ENCODE measurements at places on chromosomes 11 and 22.
A peak's percentile ranks its signal among the peaks of the same experiment; 100 is the strongest.

GRCh38 chr22:40533712-40534378 lies 102.7 kb downstream of the MRTFA start:
- peak; percentile 69 for DNase-seq

GRCh38 chr11:117345039-117345438 lies 17.4 kb downstream of the CEP164 start:
- DNase-seq: no peak

- no peak for DNase-seq
Measured at GRCh38 chr22:35008213-35008612, 57.7 kb upstream of the ISX start.

DNA sequence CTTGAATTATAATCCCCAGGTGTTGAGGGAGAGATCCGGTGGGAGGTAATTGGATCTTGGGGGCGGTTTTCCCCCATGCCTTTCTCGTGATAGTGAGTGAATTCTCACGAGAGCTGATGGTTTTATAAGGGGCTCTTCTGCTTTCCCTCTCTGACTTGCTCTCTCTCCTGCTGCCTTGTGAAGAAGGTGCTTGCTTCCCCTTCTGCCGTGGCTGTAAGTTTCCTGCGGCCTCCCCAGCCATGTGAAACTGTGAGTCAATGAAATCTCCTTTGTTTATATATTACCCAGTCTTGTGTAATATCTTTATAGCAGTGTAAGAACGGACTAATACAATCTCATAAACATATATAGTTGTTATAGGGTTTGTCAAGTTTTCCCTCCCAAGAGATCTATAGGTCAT lies 32.8 kb downstream of the KCNE3 start:
- no peak for DNase-seq

- no peak for DNase-seq
Measured at GRCh38 chr11:3230636-3231549, 1.3 kb downstream of the MRGPRE start.

DNA sequence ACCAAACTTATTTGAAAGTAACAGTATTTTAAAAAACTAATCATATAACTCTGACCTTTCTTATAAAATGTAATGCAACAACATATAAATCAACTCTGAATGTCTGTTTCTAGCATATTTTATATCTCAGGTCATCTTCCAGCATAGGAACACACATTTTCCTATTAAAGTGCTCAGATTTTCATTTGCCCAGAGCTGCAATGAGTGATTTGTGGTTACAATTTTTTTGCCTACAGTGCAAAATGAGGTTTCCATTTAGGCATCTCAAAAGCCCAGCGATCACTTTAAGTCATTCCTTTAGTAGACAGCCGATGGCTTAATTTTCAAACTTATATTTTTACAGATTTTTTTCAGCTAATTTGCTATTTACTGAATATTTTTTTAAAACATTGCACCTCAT lies 1.0 kb downstream of the LYVE1 start:
- no peak for DNase-seq

GRCh38 chr11:29538339-29539036 lies 478.3 kb downstream of the KCNA4 start:
- DNase-seq: no peak

GRCh38 chr22:28710107-28710506 lies 30.5 kb upstream of the TTC28 start:
- no peak for DNase-seq

- DNase-seq: no peak
Measured at GRCh38 chr11:79028225-79028624, 412.6 kb downstream of the TENM4 start.

DNA sequence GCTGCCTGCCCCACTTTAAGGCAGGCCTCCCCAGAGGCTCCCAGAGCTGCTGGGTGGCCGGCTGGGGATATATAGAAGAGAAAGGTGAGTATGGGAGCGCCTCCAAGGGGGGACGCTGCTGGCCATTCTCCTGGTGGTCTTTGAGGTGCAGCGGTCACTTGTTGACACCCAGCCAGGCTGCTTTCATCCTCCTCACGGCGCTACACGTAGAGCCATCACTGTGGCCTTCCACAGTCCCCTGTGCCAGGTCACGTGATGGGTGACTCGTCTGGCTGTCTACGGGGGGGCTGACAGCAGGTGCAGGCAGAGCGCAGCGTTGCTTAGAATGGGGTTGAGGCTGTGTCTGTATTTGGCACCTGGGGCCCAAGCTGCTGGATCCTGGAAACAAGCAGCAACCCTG lies 1.9 kb downstream of the ACR start:
- no peak for DNase-seq

GRCh38 chr11:95088946-95089619 lies 563 bp upstream of the ENDOD1 start:
- no peak for DNase-seq

GRCh38 chr11:102513869-102514268 lies 16.7 kb downstream of the MMP7 start:
- DNase-seq: no peak

- DNase-seq: no peak
Measured at GRCh38 chr11:66708094-66708493, 20.9 kb downstream of the SPTBN2 start.

- no peak for DNase-seq
Measured at GRCh38 chr11:19275496-19275895, 34.8 kb upstream of the E2F8 start.

DNA sequence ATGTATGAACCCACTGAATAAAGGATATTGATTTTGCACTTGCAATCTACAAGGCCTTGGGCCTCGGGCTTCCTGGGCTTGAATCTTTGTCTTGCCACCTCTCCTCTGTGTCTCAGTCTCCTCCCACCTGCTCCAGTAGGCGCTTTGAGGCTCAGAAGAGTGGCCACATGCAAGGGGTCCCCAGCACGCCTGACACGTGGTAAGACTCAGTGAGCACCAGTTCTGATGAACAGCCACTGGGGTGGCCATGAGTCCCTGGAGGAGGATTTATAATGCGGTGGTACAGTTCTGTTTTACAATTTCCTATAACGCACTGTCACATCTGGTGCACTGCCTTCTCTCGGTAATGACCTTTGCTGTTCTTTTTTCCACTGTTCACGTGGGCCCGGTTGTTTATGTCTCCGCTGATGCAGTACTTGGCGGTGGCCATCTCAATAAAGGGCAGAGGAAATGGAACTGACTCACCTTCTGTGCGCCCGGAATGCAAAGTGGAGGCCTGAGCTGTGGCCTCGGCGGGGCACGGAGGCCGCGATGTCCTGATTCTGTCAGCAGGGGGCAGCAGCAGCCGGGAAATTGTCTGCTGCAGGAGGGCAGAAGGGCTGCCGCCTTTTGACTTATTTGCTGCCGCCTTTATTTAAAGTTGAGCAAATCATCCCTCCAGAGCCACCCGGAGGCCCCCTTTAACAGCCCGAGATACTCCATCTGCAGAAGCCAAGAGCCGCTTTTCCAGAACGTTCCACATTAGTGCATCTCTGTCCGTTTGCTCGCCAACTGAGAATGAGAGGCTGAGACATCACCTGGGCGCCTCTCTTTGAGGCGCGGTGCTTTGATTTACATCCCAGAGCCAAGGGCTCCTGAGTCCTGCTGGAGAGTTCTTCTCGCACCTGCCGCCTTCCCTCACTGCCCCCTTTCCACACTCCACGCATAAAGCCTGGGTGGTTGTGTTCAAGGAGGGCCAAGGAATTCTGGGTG lies 6.0 kb upstream of the IFT27 start:
- DNase-seq: peak; percentile 66

DNA sequence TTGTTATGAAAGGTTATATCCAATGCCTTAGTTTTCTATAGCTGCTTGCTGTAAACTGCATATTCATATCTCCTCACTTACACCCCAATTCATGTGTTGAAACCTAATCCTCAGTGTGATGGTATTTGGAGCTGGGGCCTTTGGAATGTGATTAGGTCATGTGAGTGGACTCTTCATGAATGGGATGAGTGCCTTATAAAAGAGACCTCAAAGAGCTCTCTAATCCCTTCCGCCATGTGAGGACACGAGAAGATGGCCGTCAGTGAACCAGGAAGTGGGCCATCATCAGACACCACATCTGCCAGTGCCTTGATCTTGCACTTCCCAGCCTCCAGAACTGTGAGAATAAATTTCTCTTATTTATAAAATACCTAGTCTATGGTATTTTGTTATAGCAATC lies 79.3 kb downstream of the CYP2R1 start:
- no peak for DNase-seq

GRCh38 chr11:67045314-67045713 lies 11.3 kb upstream of the RHOD start:
- DNase-seq: no peak

GRCh38 chr11:125724125-125724524 lies 22.0 kb upstream of the PATE1 start:
- DNase-seq: peak; percentile 13

DNA sequence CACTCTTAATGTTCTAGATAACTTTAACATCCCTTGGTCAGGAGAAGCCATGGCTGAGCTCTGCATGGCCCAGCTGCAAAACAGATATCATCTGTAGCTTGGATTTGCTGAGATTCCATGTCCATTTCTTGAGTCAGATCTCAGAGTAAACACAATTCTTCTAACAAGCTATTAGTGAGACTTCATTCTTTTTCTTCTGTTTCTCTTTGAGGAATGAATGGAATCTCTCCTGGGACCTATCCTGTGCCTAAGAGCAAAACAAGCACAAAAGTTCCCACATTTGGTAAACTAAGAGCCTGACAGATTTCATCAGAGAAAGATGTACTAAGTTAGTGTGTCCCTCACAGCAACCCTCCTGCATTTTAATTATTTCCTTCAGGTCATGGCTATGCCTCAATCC lies 142.8 kb downstream of the MAML2 start:
- DNase-seq: no peak

GRCh38 chr22:17501679-17502285 lies 61.5 kb upstream of the SLC25A18 start:
- DNase-seq: peak; percentile 58

DNA sequence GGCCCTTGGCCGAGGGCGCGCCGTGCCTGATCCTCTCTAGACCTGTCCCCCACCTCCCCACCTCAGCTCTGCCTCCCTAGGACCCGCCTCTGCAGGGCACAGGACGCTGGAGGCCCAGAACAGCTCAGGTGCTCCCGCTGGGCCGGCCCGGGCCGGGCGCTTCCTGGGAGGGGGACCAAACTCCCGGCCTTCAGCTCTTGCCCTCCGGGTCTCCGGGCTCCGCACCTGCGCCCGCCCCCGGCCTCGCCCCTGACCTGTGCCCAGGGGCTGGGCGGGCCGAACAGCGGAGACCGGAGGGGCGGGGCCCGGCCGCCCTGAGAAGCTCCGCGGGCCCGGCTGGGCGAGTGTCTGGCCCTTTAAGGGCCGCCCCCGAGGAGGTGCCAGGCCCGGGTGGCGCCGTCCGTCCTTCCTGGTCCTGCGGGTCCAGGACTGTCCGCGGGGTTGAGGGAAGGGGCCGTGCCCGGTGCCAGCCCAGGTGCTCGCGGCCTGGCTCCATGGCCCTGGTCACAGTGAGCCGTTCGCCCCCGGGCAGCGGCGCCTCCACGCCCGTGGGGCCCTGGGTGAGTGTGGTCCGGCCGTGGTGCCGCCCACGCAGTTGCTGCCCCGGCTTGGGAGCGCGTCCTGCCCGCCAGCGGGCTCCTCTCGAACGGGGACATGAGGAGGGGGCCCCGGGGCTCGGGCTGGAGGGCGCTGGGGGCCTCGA lies at the start of gene SSH3:
Gene SSH3, plus strand, starts transcription at position 399 of the 703 bp plus-strand sequence. Its CDS starts 96 bp downstream, at position 495.
- DNase-seq: peak; percentile 40

GRCh38 chr11:118849825-118850224 lies 33.9 kb upstream of the CXCR5 start:
- no peak for DNase-seq
